ENCODE measurements at places on chromosomes 13 and 19.

- no peak for DNase-seq
These were observed 6.9 kb downstream of the FBN3 start for GRCh38 chr19:8142513-8142900.

GRCh38 chr19:7478173-7478842 is 10.5 kb downstream of the PEX11G start:
- DNase-seq: no peak

DNA sequence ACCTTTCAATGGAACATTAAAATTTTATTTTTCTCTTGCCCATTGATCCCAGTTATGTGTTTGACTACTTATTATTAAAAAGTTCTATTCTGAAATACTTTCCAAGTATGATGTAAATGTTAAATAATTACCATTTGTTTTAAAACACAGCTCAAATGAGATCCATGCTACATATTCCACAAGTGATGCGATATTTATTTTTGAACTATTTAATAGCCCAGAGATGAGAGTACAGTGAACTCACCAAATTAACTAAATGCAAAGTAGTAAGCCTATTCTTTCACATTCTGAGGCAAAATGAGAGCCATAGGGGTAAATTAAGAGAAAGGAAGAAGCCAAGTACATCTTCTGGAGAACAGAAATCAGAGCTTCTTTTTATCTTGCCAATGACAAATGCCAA is 1.2 kb upstream of the DCLK1 start:
- no peak for DNase-seq

GRCh38 chr13:39765801-39766463 is 110.5 kb downstream of the COG6 start:
- DNase-seq: no peak

DNA sequence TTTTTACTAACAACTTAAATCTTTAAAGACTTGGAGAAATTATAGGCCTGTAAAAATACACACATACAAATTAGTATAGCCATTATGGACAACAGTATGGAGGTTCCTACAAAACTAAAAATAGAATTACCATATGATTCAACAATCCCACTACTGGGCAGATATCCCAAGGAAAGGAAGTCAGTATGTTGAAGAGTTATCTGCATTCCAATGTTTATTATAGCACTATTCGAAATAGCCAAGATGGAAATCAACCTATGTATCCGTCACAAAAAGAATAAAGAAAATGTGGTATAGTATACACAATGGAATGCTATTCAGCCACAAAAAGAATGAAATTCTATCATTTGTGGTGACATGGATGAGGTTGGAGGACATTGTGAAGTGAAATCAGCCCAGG is 37.2 kb downstream of the SLITRK1 start:
- no peak for DNase-seq

GRCh38 chr13:37652596-37652995 is 54.0 kb upstream of the POSTN start:
- DNase-seq: no peak

GRCh38 chr13:21673789-21674489 is 3.1 kb downstream of the FGF9 start:
- DNase-seq: peak; percentile 89

GRCh38 chr13:79398127-79398526 is 7.9 kb downstream of the RBM26 start:
- no peak for DNase-seq

- no peak for DNase-seq
These were observed 13.2 kb downstream of the SYDE1 start for GRCh38 chr19:15120135-15121026.

GRCh38 chr13:65609350-65609749 is 1620.8 kb downstream of the PCDH9 start:
- DNase-seq: no peak

DNA sequence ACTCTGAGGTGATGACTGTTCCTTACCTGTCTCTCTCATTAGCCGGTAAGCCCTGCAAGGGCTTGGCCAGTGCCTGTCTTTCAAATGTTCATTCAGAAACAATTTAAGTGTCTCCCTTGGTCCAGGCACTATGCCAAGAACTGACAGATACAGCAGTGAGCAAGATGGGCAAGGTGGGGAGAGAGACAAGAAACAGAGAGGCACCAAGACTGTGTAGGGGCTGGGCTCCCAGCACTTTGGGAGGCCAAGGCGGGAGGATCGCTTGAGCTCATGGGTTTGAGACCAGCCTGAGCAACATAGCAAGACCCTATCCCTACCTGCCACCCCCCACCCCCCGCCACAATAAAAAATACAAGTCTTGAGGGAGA is 1.3 kb upstream of the CCNE1 start:
- no peak for DNase-seq

- no peak for DNase-seq
These were observed 15.5 kb upstream of the ZNF835 start for GRCh38 chr19:56687031-56687430.

- no peak for DNase-seq
These were observed 60.3 kb downstream of the TNFRSF19 start for GRCh38 chr13:23630349-23631093.

DNA sequence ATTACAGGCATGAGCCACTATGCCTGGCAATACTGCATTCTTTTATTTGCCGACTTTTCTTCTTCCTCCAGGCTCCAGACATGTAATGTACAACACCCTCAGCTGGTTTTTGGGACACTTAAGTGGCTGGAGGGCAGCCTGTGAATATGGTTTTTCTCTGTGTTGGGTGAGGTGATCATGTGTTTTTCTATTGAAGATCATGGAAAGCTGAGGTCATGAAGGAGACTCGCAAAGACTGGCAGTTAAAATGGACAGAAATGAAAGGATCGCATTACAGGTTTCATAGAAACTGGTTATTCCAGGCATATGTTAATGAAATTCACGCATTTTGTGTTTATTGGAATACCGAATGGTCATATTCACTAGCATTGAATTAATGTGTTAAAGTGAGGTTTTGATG is 85.2 kb upstream of the RNF113B start:
- no peak for DNase-seq

DNA sequence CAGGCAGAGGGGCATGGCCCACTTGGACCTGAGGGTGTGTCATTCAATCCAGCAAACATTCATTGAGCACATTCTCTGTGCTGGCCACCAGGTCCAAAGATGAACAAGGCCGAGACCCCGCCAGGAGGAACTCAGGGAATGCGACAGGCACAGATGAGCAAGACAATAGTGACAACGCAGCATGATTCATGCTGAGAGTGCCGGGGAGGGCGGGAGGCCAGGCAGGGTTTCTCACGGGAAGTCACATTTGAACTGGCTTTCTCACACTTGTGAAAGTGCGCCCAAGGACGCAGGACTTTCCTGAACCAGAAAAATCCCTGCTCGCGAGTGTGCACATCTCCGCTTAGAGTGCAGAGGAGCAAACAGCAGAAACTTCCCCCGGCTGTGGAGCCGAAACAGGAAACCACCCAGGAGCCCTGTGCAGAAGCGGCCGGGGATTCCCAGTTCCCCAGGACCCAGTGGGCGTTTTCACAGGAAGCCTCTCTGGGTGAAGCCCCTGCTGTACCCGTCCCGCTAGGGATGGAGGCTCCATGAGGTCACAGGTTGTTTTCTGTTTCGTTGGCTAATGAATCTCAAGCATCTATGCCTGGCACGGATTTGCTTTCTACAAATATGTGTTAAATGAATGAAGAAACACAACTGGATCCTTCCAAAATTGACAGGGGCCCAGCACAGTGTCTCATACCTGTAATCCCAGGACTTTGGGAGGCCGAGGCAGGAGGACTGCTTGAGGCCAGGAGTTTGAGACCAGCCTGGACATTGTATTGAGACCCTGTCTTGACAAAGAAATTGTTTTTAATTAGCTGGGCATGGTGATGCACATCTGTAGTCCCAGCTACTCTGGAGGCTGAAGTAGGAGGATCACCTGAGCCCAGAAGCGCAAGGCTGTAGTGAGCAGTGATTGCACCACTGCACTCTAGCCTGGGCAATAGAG is 68.4 kb upstream of the TM9SF2 start:
- DNase-seq: no peak

- DNase-seq: no peak
These were observed 1.6 kb downstream of the TNFSF9 start for GRCh38 chr19:6532244-6532999.

- DNase-seq: no peak
These were observed 27.0 kb downstream of the POMP start for GRCh38 chr13:28685892-28686291.

GRCh38 chr13:33728271-33729037 is 89.5 kb upstream of the RFC3 start:
- DNase-seq: no peak

- peak; percentile 64 for DNase-seq
These were observed 180.4 kb downstream of the TM9SF2 start for GRCh38 chr13:99681695-99682094.

- no peak for DNase-seq
These were observed 63.1 kb downstream of the ZDHHC20 start for GRCh38 chr13:21395953-21396352.

GRCh38 chr13:111270126-111270525 is 50.3 kb upstream of the TEX29 start:
- DNase-seq: no peak

DNA sequence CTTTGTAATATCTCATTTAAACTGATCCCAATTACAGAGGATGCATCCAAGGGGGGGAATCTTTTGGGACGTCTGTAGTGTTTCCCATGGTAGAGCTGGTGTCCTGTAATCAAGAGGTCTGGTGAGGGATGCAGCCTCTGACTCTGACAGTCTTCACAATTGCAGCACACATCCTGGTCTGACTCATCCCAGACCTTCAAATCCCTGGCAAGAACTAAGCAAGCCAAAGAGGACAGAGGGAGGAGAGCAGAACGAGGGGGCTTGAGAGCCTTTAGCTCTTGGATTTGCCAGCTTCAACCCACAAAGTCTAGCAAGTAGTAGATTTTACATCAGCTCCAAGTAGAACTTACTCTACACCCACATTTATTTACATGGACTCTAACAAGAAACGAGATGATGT is 17.3 kb upstream of the FCGBP start:
- DNase-seq: no peak

GRCh38 chr13:64397701-64398100 is 2832.4 kb downstream of the PCDH9 start:
- no peak for DNase-seq

DNA sequence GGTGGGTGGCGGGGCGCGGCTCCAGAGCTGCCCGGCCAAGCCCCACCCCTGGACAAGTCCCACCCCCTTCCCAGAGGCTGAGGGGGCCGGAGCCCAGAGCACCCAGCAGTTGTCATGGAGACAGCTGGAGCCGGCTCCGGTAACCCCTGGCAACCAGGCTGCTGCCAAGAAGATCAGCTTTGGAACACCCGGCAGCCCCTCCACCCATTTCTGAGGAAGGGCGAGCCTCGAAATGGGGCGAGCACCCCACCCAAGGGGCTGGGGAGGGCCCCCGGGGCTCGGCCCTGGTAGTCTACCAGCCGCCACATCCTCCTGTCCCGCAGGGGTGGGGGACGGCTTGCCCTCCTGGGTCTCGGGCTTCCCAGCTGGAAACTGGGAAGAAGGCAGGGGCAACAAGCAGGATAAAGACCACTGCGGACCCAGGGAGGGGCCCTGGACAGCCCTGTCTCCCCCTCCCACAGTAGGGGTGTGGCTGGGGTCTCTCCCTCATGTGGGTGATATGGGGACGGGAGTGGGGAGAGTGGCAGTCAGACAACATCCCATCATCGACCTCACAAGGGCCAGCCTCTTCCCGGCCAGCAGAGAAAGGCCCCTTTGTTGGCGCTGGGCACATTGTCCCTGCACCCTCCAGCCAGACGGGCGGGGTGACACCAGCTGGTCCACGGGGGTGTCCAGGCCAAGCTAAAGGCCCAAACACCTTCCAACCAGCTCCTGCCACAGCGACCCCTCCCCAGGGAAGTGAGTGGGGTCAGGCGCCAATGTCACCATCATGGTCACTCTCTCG is 1.5 kb downstream of the CERS1 start:
- DNase-seq: no peak

GRCh38 chr19:13623716-13624710 is 117.7 kb upstream of the CACNA1A start:
- DNase-seq: no peak

DNA sequence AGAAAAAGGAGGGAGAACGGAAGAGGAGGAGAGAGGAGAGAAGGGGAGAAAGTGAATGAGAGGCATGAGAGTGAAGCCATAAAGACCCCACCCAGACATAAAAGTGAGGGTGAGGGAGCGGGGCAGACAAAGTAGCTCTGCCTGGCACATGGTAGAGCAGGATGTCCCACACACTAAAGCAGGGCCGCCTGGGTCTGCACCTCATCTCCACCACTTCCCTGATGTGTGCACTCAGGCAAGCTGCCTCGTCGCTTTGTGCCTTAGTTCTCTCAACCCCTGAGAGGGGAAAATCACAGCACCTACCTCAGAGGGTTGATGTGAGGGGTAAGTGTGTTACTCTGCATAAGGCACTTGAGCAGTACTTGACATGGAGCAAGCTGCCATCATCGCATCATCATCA is 488.1 kb downstream of the COG6 start:
- no peak for DNase-seq

DNA sequence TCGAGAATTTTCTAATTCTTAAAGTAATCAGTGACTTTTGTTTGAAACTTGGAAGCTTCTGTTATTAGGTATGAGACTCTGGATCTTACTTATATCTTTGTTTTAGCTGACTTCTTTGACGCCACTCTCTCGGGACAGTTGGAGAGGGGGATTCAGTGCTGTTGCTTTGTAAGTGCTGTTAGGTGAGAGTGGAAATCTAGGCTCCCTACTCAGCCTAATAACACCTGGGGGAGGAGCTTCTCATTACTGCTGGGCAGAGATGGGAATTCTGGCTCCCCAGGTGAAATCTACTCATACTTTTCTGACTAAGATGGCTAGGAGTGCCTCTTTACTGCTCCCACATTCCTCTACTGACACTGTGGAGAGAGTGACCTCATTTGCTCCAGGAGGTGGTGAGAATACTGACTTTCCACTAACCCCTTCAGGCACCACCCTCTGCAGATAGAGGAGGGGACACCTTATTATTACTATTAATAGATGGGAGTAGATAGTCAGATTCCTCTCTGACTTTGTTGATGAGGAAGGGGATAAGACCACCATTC is 324.9 kb upstream of the SPRY2 start:
- DNase-seq: no peak

- DNase-seq: no peak
These were observed 14.0 kb upstream of the KPTN start for GRCh38 chr19:47497821-47498520.

DNA sequence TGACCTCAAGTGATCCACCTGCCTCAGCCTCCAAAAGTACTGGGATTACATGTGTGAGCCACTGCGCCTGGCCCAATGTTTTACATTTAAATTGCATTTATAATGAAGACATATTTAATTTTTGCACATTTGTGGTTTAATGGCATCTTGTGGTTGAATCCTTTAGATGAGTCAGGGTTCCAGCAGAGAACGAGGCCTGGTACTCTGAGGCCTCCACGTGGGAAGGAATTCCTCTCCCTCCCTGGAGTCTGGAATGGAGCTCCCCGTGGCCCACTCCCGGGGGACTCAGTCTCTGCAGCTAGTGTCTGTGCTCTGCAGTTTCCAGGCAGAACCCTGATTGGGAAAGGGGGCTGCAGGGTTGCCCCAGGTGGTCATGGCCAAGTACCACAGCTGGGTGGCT is 24.2 kb downstream of the ZFR2 start:
- no peak for DNase-seq

GRCh38 chr13:76823969-76824368 is 62.2 kb downstream of the KCTD12 start:
- DNase-seq: no peak
